ENCODE measurements at places on chromosomes 5 and 9. TPM values are rescaled to one million over a fixed set of nuclear protein-coding genes. Genes with fewer than 3 reads are reported as not detected.

The CEL gene
- total RNA-seq = 4.7 TPM

The CEP120 gene
- 31.9 TPM for total RNA-seq

The SPOCK1 gene
- total RNA-seq = 5.9 TPM

GRCh38 chr9:2378266-2378665 lies 243.3 kb upstream of the VLDLR start:
- DNase-seq = no peak
- H3K27me3 ChIP-seq = no peaks in the 10 kb centered on the region
- H3K36me3 ChIP-seq = no peaks in the 10 kb centered on the region
- H3K4me3 ChIP-seq = no peak overlapping the region
